Right cardiac atrium (tissue), 5 donors: ENCODE measurements at places on chromosomes 2 and 18.

DNA sequence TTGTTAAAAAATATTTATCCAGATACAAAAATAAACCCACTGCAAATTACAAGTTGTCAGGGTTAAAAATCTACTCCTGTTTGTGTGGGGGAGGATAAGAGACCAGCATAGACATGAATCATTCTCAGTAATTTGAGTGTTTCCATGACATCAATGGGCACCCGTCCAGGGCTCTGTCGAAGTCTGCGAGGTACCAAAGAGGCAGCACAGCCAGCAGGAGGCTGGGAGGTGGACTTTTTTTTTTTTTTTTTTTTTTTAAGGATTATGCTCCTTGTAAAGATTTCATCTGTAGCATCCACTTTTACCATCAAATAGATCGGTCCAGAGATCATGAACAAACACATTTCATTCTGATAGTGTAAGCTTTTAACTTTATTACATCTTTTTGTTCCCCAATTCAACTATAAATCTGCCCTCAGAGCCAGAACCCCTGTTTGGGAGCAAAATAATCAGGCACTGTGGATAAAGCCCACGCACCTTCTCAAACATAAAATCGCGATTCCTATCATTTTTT is 182.0 kb downstream of the TCF4 start:
- DNase-seq: peak; percentile 96

DNA sequence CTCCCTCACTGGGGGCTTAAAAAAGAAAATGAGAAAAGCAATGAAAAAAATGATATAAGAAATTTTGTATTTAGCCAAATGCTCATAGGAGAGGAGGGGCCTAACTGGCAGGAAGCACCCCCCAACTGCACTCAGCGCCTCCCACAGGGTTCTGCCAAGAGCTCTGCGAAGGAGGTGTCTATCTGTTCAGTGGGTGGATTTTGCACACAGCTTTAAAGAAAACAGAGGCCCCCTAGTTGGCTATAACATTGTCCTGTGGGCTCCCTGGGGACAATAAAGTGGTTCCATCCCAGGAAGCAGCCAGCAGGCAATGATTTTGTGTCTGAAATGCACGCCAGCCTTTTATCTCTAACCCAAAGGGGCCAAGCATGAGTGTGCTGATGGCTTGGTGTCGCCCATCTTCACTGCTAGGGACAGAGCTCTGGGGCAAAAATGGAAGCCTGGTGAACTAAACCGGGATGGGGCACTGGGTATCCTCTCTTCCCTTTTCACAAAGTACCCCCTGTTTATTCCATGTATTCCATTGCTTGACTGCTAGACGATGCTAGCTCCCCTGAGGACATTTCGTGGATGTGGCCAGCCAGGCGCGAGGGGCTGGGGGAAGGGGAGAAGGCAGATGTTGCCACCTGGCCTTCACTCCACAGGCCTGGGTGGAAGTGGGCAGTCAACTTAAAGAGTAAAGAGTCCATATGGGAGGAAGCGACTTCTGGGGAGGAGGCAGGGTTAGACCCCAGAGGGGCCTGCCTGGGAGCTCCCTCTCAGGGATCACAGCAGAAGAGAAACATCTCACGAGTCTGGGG is 205.7 kb downstream of the CYP26B1 start:
- peak; percentile 65 for DNase-seq

- peak; percentile 77 for DNase-seq
Observed at GRCh38 chr2:43174368-43174916, 52.0 kb downstream of the ZFP36L2 start.

- peak; percentile 14 for DNase-seq
Observed at GRCh38 chr2:28346587-28346986, 46.1 kb upstream of the FOSL2 start.

DNA sequence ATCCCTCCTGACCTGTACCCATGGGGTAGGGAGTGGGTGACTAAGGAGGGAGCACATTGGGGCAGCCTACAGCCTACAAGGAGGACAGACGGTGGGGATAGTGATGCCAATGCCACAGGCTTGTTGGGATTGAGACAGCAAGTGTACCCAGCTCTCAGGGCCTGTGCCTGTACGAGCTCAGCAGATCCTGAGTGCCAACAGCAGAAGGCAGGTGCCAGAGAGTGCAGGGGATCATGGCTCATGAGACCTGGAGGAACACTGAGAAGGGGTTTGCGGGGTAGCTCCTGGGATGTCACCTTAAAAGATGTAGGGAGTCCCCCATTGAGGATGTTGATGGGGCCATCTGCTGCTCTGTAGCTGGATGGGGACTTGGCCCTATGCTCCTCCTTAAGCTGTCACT is 10.3 kb upstream of the SNED1 start:
- DNase-seq: peak; percentile 8

- DNase-seq: no peak
Observed at GRCh38 chr2:126637386-126637785, 18.6 kb upstream of the GYPC start.

GRCh38 chr2:46690825-46691224 is 211.5 kb downstream of the TMEM247 start:
- no peak for DNase-seq

DNA sequence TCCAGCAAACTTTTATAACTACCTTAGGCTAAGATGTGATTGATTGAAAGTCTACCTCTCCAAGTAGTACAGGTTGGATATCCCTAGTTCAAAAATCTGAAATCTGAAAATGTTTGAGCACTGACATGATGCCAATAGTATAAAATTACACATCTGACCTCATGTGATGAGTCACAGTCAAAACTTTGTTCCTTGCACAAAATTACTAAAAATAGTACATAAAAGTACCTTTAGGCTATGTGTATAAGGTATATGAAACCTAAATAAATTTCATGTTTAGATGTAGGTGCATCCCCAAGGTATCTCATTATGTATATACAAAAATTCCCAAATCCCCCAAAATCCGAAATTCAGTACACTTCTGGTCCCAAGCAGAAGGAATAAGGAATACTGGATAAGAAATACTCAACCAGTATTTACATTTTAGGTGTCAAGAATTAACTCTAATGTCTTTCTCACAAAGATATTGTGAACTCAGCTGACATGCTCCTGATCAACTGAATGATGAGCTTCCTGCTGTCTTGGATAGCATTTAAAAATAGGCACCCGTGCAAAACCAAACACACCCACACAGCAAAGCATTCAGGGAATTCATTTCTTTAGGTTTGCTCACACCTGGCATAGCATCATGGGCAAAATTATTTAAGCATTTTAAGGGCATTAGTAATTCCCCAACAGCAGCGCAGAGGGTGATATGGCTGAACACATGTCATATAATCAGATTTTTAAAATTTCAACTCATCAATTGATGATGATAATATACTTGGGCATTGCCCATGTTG is 497.4 kb upstream of the MEIS1 start:
- no peak for DNase-seq

DNA sequence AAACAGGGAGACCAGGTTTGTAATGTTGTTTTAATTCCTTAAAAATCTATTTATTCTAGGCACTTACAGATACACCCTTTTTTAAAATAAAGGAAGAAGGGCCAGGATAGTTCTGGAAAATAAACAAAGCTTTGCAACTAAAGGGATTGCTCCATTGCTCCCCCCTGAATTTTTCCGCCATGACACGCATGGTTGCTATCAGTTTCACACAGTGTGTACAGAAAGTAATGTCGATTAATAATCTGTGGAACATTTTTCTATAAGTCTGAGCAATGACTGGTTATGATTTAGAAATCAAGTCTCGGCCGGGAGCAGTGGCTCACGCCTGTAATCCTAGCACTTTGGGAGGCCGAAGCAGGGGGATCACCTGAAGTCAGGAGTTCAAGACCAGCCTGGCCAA is 90.8 kb downstream of the GAREM1 start:
- DNase-seq: no peak

DNA sequence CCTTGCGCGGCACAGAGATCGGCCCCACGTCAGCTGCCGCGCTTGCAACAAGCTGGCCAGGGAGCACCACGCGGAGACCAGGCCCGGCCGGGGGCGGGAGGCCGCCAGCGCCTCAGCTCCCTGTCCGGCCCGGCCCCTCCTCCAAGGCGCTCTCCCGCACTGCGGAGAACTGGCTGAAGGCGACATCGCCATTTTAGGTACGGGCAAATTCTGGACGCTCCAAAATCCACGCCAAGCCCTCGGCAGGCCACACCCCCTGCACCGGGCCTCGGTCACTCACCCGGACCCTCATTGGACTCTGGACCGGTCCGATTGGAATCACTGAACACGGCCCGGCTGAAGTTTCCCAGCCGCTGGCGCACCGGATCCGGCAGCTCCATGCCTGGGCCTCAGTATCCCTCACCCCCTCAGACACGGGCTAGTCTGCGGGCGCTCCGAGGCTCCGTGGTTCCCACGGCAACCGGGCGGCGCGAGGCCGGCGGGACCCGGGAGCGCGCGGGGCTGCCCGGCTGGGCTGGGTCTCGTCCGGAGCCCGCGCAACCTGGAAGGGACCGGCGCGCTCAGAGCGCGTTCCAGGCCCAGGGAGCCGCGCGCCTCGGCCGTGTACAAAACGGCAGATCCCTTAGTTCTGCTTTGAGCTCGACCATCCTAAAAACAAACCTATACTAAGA is at the start of gene TMEM17:
Gene TMEM17, minus strand, starts transcription at position 446 of the 671 bp plus-strand sequence. Its CDS starts 66 bp downstream, at position 380.
- DNase-seq: peak; percentile 96
